Central memory CD4-positive, alpha-beta T cell (primary cell): ENCODE measurements at places on chromosomes 7 and 10.

- DNase-seq: no peak
Observed at GRCh38 chr7:83850941-83851340, 202.0 kb upstream of the SEMA3E start.

DNA sequence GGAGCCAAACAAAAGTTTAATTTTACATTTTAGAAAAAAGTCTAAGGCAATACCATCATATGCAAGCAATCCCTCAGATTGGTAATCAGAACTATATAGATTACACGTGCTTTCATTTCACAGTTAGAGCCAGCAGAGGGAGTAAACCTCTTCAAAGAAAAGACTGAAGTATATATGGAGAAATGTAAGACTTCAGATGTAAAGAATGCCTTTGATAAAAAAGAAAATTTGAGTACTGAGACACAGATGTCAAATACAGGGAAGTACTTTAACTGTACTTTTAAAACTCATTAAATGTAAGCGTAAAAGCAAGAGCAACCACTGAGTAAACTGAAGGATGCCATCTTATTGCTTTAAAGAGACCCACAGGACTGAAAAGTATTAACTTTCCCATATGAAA, 101.4 kb upstream of the FAM133B start:
- DNase-seq: peak; percentile 48

GRCh38 chr10:44313761-44314165, 71.1 kb downstream of the CXCL12 start:
- no peak for DNase-seq

DNA sequence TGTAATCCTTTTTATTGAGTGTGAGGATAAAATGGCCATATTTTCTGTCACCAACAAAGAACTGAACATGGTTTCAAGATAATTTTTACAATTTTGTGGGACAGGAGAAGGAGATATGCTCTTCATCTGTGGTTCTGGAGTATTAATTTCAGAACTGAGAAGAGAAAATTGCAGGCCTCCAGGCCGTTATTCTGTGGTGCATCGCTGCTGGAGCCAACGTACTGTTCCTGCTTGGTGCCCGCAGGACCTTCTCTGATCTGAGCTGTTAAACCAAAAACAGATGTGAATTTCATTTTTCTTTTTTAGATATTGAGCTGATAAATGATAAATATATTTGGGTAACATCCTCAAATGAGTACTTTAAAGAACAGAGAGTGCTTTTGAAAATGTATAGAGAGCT, 63.9 kb downstream of the IKZF1 start:
- DNase-seq: no peak

DNA sequence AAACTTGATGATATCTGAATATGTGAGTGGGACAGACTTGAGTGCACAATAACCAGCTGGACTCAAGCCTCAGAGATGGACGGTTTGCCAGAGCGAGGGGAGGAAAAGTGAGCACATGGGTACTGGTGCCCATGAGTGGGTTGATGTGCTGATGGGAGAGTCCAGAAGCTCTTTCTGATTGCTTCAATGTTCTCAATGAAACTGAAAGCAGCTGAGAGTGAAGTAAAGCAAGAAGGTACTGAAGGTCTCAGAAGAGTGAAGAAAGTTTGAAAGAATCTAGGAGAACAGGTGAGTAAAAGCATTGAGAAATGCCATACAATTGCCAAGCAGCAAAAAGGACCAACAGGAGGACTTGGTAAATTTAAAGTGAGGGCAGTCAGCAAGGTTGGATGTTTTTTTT, 28.6 kb downstream of the CTTNBP2 start:
- no peak for DNase-seq

DNA sequence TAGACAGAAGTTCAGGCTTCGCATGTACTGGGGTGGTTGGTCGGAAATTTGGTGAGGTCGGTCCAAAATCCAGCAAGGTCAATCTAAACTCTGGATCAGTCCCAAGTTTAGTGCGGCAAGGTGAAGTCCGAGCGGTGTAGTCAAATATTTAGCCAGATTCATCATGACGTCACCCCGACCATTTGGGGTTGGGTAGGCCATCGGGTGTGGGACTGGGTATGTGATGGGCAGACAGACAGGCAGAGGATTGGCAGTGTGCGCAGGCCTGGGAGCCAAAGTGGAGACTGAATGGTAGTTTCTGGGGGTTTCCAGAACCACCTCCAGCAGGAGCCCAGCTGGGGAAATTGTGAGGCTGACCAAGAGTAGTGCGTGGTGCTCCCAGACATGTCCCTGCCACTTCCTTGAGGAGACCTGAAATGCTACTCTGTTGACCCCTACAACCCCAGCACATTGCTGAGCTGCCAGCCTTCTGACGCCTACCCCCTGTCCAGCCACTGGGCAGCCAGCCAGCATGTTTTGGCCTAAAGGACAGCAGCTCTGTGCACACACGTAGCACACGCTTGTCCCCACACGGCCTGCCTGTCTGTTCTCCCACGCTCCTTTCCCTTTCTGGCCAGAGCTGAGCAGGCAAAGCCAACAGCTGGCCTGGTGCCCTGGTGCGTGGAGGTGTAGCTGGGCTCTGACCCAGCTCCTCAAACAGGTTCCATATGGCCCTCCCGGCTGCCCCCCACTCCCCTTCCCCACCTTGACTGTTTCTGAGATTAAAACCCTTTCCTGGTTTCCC, 55.9 kb downstream of the FAM241B start:
- DNase-seq: no peak

- no peak for DNase-seq
Observed at GRCh38 chr7:33053721-33054120, 8.9 kb downstream of the NT5C3A start.

GRCh38 chr7:103299660-103300059, 2.4 kb downstream of the PMPCB start:
- no peak for DNase-seq

DNA sequence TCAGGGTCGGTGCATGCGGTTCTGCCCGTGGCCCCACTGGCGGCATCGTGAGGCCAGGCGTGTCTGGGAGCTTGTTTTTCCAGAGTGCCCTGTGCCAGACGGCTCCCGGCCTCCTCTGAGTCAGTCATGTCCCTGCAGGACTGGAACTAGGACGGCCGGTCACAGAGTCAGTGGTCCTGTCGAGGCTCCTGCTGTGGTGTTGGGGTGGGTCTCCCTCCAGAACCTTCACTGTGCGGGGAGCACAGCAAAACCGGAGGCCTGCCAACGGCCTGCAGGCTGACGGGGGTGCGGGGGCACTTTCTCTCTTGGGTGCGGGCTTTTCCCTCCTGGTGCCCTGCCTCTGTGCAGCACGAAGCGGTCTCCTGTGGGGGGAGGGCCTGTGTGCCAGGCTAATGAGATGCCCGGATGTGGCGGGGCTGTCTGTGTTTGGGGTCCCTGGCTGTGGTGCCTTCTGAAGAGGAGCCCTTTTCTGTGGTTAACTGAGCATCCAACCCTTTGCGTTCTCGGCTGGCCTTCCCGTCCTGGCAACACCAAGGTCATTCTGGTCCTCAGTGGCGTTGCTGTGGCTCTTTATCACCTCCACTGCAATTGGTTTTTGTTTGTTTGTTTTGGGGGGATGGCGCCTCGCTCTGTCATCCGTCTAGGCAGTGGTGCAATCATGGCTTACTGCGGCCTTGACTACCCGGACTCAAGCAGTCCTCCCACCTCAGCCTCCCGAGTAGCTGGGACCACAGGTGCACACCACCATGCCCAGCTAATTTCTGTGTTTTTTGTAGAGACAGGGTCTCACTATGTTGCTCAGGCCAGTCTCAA, 8.0 kb downstream of the GET4 start:
- no peak for DNase-seq

GRCh38 chr10:13614530-13615332, 28.0 kb downstream of the PRPF18 start:
- no peak for DNase-seq

GRCh38 chr10:3094609-3095036, 27.3 kb downstream of the PFKP start:
- no peak for DNase-seq

- DNase-seq: no peak
Observed at GRCh38 chr7:29915481-29916215, 74.0 kb downstream of the SCRN1 start.

DNA sequence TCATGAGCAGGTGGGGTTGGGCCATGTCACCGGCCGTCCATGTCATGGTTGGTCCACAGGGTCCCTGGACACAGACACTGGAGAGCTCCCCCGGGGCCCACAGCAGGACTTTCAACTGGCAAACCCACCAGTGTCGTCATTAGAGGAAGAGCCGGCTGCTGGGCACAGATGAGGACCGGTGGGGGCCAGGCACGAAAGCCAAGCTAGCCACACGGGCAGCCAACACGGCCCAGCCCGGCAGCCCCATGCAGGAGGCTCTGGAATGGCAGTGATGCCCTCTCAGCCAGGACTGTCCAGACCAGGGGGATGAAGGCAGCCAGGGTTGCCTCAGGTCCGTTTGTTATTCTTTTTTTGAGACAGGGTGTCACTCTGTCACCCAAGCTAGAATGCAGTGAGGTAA, 21.1 kb upstream of the UNCX start:
- DNase-seq: no peak

DNA sequence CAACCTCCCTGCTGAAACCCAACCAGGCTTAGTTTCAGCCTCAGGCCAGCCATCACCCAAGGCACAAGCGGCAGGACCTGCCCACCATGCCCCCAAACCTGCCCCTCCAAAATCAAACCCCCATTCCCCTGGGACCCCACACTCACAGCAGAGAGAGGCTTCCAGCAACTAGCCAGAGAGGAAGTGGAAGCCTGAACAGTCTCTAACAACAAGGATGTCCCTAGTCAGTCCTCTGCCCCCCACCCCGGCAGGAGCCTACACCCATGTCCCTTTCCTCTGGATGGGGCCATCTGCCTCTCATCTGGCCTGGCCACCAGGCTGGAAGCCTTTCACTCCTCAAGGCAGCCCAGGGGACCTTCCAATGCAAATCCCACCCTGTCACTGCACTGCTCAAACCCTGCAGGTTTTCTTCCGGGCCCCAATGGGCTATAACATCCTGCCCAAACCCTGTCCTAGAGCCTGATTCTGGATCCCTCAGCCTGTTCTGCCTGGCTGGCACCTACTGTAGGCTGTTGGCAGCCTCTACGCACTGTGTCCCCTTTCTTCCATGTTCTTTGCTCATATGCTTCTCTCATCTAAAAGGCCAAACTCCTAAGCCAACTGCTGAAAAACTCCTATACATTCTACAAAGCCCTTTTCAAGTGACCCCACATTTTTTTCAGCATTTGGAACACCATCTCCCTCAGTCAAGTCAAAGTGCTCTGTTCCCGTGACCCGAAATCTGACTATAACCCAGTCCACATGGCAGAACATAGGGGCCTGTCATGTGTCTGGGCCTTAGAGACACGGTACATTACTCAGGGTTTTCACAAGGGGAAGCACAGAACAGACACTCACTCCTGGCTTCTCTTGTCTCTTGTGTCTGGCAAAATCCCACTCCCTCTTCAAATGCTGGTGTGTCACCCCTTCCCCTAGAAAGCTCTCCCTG, 253.3 kb downstream of the TNS3 start:
- no peak for DNase-seq

DNA sequence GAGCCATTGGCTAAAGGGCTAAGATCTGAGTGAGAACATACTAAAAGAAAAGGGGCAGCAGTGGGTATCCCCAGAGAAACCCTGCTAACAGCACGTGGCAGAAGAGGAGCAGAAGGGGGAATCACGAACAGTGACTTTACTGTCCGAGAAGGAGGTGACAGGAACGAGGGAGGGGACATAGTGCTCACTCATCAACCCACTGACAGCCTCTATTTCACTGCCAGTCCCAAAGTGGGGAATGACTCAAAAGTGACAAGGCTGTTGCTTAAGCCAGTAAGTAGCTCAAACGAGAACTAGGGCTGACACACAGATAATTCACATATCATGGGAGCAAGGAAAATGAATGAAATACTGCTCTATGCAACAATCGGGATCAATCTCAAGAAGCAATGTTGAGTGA, 92.7 kb downstream of the RSU1 start:
- no peak for DNase-seq

GRCh38 chr10:33180390-33180789, 154.1 kb downstream of the NRP1 start:
- no peak for DNase-seq

DNA sequence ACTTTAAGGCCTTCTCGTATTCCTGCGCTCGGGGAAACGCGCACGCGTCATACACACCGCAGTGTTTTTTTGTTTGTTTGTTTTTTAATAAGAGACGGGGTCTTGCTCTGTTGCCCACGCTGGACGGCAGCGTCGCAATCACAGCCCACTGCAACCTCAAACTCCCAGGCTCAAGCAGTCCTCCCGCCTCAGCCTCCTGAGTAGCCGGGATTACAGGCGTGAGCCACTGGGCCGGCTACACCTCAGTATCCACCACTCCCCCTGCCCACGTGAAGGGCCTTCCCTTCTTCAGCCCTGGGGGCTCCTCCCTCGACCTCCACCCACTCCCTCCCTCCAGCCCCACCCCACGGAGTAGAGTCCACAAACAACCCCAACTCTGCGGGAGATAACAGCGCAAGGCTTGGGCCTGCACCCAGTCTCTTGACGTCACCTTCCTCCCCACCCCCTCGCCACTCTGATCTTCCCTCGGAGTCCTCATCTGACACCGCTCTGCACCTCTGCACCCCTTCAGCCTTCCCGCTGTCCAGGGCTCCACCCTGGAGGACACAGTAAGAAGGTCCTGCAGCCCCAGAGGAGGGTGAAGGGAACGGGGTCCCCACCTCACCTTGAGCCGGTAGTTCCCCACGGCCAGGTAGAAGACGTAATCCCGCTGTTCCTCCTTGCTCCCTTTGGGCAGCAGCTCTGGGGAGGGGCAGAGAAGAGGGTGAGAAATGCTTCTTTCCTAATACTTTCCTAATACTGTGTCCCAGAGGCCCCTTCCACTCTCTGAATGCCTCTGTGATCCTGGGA, 2.8 kb upstream of the CLDN15 start:
- no peak for DNase-seq

GRCh38 chr10:5343092-5343491, 21.7 kb upstream of the UCN3 start:
- no peak for DNase-seq

GRCh38 chr7:30869794-30870611, 41.6 kb upstream of the AQP1 start:
- DNase-seq: no peak

DNA sequence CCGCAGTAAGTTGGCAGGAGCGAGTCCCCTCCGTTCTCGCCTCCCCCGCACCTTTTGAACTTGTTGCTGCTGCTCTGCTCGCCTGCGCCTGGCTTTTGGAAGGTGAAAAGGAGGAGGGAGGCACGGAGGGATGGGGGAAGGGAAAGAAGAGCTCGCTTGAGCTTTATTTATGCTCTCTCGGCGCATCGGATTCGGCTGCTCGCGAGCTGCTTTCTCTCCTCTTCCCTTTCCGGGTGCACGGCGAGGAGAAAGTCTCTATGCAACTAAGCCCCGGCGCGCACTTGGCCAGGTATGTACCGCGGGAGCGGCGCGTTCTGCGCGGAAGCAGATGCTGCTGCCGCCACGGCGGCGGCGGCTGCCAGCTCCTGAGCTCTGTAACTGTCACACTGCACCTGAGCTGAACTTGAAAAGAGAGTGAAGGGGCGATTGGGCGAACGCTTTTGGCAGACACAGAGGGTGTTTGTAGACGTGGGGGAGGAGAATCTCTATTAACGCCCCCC, 551 bp downstream of the KCND2 start:
- no peak for DNase-seq

DNA sequence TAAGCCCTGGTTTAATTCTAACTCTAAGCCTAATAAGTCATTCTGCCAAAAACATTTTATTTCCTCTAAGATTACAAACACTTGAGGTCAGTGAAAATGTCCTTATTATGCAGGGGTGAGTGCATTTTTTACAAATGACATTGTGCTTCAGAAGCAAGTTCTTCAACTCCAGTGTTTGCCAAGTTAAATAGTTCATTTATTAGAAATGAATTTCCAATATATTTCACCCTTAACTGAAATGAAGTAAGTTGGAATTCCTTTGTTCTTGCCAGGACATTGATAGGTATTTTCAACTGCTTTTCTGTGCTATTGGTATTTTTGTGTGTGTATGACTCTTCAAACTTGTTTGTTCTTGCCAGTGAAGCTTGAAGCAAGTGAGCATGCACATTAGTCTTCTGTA, 89.5 kb upstream of the CCDC6 start:
- no peak for DNase-seq
